ENCODE measurements at places on chromosomes 7 and 10.

GRCh38 chr7:6477318-6477660 is 29.5 kb upstream of the DAGLB start:
- DNase-seq = no peak

- DNase-seq = peak; percentile 38
These were observed 63.9 kb upstream of the AHR start for GRCh38 chr7:17234398-17235031.

GRCh38 chr7:131691454-131692130 is 135.2 kb upstream of the PODXL start:
- no peak for DNase-seq

GRCh38 chr10:49740346-49741107 is 21.6 kb downstream of the OGDHL start:
- DNase-seq = no peak

DNA sequence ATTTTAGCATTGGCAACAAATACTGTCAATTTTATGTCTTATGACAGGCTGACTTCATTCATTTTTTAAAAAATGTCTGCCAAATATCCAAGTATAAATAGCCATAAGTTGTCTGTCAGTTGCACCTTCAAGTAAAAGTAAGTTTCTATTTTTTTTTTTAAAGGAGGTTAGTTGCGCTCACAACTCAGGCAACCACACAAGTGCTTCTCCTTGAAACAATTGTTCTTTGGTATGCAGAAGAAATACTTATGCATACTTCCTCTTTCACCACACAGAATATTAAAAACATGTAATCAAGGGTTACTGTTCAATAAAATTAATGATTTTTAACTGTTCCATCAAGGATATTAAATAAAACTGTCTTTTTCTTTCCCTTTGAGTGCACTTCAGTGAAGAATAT is 97.9 kb downstream of the RTKN2 start:
- no peak for DNase-seq

DNA sequence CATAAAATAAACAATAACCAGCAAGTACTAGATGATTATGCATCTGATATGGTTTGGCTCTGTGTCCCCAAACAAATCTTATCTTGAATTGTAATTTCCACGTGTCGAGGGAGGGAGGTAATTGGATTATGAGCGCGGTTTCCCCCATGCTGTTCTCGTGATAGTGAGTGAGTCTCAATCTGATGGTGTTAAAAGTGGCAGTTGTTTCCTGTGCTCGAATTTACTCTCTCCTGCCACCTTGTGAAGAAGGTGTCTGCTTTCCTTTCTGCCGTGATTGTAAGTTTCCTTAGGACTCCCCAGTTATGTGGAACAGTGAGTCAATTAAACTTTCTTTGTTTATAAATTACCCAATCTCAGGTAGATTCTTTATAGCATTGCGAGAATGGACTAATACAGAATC is 15.1 kb downstream of the CNTNAP2 start:
- no peak for DNase-seq

DNA sequence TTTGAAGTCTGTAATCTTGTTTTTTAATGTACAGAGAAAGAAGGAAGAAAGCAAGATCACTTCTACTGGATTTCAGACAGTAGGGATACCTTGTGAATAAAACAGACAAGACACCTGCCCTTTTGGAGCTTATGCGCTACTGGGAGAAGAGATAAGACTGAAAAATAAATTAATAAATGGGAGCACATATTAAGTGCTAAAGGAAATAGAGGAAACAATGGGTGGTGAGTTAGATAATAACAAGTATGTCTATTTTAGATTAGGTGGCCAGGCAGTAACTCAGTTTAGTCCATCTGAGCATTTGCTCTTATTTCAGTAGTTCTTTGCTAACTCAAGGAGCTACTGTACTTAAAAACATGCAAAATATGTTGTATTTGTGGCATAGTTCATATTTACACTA is 15.9 kb downstream of the MIOS start:
- DNase-seq = no peak

GRCh38 chr7:2512713-2513112 is 6.9 kb upstream of the LFNG start:
- DNase-seq = no peak

DNA sequence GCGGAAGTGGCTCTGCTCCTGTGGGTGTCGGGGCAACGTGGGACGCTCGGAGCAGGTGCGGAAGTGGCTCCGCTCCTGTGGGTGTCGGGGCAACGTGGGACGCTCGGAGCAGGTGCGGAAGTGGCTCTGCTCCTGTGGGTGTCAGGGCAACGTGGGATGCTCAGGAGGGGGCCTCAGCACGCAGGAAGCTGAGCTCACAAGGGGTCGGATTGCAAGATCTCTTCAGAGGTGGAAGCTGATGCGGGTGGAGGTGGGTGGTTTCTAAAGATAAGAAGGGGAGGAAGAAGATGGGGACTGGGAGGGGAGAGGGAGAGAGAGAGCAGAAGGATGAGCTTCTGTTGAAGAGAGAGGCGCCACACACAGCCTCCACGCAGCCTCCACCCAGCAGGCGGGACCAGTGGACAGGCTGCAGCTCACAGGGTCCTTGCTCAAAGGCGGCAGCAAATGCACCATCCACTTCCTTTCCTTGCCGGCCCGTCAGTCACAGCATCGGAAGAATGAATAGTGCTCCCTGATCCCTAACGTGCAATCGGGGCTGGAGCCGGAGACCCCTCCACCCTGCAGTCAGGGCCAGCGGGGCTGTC is 78.7 kb downstream of the PTPRN2 start:
- DNase-seq = no peak

GRCh38 chr7:12769444-12769843 is 82.0 kb downstream of the ARL4A start:
- DNase-seq = no peak

DNA sequence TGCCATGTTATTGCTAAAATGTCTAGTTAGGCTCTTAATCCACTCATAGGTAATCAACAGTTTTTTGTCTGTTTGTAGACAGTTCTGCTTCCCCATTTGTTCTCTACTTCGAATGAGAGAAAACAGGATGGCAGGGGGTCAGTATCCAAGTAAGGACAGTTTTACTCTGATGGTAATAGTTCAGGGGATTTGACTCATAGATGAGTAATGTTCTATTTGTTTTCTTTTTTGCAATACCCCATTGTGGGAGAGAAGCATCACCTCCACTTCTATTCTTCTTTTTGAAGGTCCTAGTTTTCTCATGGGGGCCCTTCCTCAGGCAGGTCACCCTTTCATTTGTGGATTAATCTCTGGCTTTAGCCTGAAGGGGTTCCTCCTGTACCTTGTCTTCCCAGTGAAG is 13.9 kb downstream of the PCLO start:
- no peak for DNase-seq

DNA sequence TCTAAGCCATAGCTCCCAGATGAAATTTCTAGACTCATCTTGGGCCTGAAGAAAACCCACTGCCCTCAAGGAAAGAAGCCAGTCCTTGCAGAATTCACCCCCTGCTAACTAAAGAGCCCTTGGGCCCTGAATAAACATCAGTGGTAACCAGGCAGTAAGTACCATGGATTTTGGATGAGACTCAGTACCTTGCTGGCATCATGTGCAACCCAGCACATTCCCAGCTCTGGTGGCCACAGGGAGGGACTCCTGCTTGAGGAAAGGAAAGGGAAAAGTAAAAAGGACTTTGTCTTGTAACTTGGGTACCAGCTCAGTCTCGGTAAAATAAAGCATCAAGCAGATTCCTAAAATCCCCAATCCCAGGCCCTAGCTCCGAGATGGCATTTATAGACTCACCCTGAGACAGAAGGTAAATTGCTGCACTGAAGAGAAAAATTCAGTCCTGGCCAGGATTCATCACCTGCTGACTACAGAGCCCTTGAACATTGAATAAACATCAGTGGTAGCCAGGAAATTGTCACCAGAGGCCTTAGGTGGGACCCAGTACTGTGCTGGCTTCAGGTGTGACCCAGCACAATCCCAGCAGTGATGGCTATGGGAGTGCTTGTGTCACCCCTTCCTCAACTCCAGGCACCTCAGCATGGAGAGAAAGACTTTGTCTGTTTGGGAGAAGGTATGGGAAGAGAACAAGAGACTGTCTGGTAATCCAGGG is 31.2 kb upstream of the SFTPD start:
- DNase-seq = no peak

DNA sequence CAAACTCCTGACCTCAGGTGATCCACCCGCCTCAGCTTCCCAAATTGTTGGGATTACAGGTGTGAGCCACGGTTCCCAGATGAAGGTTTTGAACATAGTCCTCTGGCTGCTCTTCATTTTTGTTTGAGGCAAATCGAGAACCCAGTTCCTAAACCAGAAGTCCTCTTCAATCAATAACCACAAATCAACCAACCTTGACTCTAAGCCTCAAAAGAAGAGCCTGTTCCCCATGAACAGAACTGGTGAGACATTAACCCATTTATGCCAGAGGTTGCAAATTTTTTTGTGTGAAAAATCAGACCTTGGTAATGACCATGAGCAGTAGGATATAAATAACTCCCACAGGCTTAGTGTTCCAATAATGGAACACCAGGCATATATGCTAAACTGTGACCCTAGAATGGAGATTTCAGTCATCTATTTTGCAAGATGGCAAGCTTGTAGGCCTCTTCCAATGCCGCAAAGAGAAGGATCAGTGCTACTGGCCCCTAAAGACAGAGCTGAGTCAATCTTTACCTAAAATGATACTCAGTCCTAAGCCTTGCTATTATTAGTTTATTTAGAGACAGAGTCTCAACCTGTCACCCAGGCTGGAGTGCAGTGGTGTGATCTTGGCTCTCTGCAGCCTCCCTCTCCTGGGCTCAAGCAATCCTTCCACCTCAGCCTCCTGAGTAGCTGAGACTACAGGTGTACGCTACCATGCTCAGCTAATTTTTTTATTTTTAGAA is 15.9 kb downstream of the KPNA7 start:
- no peak for DNase-seq

DNA sequence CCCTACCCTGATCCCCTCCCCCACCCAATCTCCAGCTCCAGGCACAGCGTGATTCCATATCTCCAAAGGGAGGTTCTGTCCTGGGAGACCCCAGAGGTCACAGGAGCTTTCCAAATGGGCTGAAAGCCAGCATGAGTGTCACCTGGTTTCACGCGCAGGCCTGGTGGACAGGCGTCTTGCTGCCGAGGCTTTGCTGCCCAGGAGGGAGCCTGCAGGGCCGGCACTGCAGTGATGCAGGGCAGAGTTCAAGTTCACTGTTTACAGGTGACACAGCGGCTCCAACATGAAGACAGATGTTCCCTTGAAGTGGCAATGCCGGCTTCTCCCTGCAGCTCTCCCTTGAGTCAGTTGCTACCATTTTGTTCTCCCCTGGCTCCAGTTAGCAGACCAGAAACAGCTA is 104.3 kb downstream of the TCERG1L start:
- DNase-seq = no peak

DNA sequence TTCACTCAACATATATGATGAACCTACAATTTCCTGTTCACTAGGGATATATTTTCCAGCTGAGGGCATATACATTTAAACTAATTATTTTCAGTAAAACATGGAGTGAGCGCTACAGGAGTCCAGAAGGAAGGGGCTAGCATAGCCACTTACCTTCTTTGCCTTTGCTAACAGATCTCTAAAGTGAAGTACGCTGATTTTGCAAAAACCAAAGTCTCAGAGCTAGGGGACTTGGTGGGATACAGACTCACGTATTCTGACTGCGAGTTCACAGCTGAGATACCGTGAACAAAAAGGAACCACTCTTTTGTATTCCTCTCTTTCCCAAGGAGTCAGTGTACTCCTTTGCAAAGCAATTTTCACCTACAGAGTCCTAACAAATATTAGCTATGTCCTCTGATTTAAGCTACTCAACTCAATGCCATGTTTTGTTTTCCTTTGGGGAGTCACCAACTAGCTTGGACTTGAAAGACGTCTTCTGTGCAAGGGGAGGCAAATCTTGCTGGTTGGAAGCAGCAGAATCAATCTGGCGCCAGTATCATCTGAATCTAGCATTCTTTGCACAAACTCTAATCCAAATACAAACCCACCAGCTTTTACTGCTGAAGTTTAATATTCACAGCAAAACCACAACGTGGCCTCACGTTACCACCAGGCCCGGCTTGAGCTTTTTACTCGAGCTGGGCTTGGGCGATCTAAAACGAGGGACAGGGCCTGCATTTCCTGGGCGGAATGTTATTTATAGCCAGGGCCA is 657 bp downstream of the CDNF start:
- no peak for DNase-seq

- no peak for DNase-seq
These were observed 46.4 kb upstream of the CC2D2B start for GRCh38 chr10:95861386-95861785.

GRCh38 chr10:27388761-27389399 is 115.2 kb upstream of the RAB18 start:
- no peak for DNase-seq

Measured in stimulated activated CD8-positive, alpha-beta memory T cell treated with anti-CD3 and anti-CD28 coated beads, Interleukin-7, amount 100 ng/mL, for 4 hours (primary cell).